AG04450 (cell line): ENCODE measurements at places on chromosomes 3 and 15. TPM values are rescaled to one million over a fixed set of nuclear protein-coding genes. Genes with fewer than 3 reads are reported as not detected.
A peak's percentile ranks its signal among the peaks of the same experiment; 100 is the strongest.

DNA sequence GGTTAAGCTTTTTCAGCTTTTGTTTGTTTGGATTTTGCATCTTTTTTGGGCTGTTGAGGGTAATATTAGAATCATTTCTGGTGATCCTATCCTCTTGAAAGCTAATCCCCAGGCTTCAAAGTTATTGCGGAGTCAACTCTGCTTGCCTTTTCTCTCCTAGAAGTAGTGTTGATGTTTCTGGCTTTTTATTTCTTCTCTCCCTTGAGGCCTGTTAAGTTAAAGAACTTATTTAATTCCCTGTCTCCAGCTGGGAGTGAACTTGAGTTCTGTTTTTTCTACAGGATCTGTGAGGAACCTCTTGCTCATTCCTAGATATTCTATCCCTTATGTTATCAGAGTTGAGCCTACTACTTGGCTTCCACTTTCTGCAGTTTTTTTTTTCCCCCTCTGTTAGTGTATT lies 34.1 kb upstream of the CACNA1D start:
- DNase-seq = no peak

GRCh38 chr3:159260049-159260662 lies 458.3 kb downstream of the MFSD1 start:
- DNase-seq = peak; percentile 68

DNA sequence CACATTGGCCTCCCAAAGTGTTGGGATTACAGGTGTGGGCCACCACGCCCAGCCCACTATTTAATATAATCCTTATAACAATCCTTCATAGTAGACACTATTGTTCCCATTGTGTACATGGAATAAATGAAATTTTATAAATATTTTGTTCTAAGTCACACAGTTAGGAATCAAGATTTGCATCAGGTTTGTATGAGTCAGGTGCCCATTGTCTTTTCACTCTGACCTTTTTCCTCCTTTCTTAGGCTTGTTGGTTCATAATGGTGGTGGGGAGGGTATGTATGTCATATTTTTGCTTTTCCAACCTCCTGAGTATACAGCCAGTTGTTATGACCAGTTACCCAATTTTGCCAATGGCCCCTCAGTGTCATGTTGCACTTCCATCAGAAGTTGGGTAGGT lies 18.0 kb upstream of the SLC30A4 start:
- no peak for DNase-seq

DNA sequence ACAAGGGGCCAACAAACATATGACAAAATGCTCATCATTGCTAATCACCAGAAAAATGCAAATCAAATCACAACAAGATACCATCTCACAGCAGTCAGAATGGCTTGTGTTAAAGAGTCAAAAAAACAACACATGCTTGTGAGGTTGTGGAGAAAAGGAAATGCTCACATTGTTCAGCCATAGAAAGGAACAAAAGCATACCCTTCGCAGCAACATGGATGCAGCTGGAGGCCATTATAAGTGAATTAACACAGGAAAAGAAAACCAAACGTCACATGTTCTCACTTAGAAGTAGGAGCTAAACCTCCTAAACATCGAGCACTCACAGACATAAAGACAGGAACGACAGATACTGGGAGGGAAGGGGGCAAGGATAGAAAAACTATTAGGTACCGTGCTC lies 678.4 kb upstream of the GRM7 start:
- DNase-seq = no peak

GRCh38 chr15:77773903-77774302 lies 141.2 kb upstream of the LINGO1 start:
- no peak for DNase-seq

- DNase-seq = no peak
These were observed 296.8 kb downstream of the WDR72 start for GRCh38 chr15:53462651-53463050.

DNA sequence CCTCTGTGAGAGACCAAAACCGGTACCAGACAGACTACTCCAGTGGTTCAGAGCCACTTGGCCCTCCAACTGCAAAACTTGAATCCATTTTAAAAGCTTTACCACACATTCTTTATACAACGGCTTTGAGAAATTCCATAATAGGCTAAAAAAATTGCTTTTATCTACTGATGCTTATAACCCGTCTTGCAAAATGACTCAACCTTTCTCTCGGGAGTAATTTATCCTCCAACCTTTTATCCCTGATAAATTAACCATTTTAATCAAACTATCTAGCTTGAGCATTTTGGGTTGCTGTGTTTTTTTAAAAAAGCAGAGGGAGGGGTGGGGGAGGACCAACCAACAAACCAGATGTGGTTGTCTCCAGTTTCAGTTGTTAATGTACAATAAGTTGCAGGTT lies 275.7 kb upstream of the LRTM1 start:
- DNase-seq = no peak

- DNase-seq = no peak
These were observed 34.6 kb downstream of the NR2E3 start for GRCh38 chr15:71844916-71845315.

DNA sequence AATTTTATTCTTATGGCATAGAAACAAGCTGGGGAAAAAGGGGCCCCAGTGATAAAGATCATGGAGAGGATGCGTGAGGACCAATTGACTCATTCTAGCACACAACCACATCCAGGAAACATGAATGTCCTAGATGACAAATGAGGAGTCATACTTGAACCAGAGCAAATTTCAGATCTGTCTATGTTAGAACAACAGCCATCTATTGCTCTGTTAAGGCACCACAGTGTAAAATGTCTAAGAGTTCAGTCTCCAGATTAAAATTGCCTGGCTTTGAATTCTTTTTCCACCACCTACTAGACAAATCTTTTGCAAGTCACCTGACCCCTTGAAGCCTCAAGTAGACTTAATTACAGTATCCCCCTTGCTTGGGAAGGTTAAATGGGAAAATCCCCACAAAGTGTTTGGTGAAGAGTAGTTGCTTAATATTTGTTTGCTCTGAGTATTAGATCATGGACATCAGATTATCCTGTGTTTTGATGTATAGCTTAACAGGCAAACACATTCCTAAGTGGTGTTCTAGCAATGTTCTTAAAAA lies 258.7 kb upstream of the TGFBR2 start:
- DNase-seq = no peak

GRCh38 chr3:138300647-138301046 lies 29.0 kb downstream of the NME9 start:
- DNase-seq = no peak

DNA sequence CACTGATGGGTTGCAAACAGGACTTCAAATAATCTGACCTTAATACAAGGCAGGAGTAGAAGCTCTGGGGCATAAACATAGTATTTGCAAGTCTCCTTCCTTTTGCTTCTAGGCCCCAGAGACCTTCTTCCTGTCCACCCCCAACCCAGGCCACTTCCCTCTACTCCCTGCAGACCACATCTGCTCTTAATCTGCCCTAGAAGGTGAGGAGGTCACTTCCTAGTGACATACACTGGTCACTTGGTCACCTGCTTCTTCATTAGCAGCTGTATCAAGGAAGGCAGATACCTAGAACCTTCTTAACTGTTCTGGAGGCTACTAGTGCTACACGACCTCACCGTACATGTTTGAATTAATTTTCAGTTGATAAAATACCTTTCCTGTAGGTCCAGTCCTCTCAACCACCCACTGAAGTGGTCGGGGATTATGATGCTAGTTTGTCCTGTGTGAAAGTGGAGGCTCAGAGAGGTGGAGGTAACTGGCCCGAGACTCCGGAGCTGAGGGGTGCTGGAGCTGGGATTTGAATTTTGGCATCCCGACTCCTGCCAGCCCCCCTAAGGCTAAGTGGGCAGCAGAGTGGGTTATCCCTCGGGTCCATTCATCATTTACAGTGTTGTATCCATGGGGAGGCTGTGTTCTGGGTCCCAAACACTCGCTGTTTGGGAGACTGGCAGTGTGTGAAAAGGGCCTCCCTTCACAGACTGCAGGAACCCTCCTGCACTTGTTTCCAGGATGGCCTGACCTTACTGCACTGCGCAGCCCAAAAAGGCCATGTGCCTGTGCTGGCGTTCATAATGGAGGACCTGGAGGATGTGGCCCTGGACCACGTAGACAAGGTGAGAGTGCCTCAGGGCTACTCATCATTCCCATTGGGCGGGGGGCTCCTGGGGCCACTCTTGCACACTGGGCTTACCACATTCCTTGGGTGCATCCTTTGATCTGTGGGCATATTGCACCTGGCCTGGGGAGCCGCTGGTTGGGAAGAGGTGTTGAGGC lies 13.9 kb downstream of the ANKDD1A start:
- no peak for DNase-seq

DNA sequence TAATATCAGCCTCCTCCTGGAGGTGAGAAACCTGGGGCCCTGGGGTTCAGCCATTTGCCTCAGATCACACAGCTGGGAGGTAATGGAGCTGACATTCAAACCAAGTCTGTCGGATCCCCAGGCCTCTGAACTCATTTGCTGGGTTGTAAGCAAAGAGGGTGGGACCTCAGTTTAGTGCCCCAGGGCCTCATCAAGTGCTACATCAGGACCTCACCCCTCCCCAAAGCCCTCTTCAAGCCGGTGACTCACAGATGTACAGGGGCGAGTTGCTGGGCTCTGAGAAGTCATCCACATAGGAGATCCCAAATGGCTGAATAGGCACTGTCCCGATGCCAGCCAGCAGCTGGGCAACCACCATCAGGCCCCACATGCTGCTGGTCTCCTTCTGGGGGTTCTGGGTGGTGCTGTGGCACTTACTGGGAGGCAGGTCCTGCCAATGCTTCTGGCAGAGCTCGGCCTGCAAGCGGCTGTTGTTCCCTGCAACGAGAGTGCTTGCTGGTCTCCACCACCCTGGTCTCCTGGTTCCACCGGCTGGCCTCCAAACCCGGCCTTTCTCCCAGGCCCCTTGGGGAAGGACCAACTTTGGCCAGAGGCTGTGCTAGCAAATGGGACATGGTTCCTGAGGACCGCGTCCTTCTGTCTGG lies 59.2 kb upstream of the RAB6B start:
- no peak for DNase-seq

DNA sequence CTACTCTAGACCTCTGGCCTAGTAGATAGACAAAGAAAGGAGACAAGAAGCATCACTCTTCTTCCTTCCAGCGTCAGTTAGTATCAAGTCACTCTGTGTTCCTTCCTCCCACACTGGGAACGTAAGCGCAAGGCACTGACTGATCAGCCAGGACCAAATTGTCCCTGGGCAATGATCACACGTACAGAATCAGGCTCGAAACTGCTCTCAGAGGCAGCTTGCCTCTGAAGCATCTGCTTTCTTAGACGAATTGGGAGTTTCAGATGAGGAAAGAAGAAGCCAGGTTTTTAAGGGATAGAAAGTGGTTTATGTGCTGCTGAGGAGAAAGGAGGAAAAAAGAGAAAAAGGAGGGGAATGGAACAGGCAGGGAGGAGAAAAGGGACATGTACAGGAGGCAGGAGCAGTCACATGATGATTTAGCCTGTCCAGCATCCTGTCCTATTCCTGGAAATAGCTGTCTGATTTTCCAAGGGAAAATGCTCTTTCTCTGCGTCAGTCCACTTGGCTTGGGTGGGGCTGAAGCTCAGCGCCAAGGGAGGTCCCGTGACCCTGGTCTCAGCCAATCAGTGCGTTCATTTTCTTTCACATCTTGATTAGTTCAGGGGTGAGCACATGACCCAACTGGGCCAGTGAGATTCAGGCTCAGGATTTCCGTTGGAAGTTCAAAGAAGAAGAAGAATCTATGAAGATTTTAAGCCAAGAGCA lies 102.0 kb upstream of the PRICKLE2 start:
- DNase-seq = no peak

GRCh38 chr3:66220066-66220465 lies 735 bp upstream of the SLC25A26 start:
- no peak for DNase-seq

DNA sequence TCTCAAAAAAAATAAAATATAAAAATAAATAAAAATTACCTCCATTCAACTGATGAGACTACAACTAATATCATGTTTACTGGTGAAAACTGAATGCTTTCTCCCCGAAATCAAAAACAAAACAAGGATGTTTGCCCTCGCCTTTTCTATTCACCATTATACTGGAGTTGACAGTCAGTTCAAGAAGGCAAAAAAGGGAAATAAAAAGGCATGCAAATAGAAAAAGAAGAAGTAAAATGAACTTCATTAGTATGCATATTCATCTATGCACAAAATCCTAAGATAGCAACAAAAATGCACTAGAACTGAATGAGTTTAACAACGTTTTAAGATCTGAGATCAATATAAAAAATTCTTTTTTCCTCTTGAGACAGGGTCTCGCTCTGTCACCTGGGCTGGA lies 72.7 kb upstream of the FAM174B start:
- DNase-seq = no peak

- DNase-seq = no peak
These were observed 274.1 kb downstream of the OTOL1 start for GRCh38 chr3:161770484-161771386.

DNA sequence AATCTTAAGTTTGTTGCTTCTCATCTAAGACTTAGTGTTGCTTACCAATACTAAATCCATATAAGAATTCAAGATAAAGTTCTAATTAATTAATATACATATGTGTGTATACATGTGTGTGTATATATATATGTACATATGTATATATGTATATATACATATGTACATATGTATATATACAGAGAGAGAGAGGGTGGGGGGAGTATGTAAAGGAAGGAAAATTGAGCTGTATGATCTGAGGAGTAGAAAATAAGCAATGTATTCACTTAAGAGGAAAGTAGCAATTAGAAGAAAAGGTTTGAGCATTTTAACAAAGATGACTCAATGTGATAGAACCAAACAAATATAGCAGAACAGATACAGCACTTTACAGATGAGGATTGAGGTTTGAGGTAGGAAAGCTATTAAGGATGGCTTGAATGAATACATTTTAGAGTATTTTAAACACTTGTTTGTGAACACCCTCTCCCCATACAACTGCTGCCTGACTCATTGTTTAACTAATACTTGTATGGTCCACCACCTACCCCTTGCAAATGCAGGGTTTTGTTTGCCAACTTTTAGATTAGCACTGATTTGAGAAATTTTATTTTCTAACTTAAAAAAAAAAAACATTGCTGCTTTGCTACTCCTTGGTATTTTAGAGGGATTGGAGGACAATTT lies 681.1 kb upstream of the CADM2 start:
- no peak for DNase-seq

DNA sequence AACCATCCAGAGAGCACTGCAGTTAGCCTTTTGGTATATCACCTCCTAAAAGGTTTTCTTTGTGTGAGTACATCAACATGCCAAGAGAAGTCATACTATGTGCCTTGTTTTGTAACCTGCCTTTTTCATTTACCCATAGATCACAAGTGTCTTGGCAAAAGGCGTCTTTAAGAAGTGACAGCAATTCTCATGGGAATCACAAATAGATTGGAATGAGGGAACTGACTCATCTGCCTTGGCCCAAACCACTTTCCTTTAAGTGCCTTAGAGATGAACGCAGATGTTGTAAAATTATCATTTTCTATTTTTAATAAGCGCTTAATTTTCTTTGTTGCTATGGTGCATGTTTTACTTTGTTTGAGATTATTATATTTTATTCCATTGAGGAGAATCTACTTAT lies 20.7 kb upstream of the POMGNT2 start:
- DNase-seq = no peak

- no peak for DNase-seq
These were observed 1055.8 kb upstream of the CADM2 start for GRCh38 chr3:83902787-83903533.

ITPKA gene
- 0.92 and 1.5 TPM in 2 replicates for polyA plus RNA-seq

TRIM59 gene
- polyA plus RNA-seq = 10.9 and 15.3 TPM in 2 replicates

RPP14 gene
- 14.7 and 18.5 TPM in 2 replicates for polyA plus RNA-seq

EIF3J gene
- polyA plus RNA-seq = 70.9 and 97.5 TPM in 2 replicates

LEKR1 gene
- polyA plus RNA-seq = 0.17 and 0.26 TPM in 2 replicates

DUOXA1 gene
- not detected in 2 replicates for polyA plus RNA-seq

SLC25A20 gene
- 26.6 and 30.0 TPM in 2 replicates for polyA plus RNA-seq

PBRM1 gene
- polyA plus RNA-seq = 31.3 and 40.6 TPM in 2 replicates

CAMP gene
- polyA plus RNA-seq = not detected in 2 replicates

OCA2 gene
- polyA plus RNA-seq = not detected in 2 replicates
